Right atrium auricular region (tissue), 2 donors: ENCODE measurements at places on chromosomes 2 and 18. TPM values are rescaled to one million over a fixed set of nuclear protein-coding genes. Genes with fewer than 3 reads are reported as not detected.
A peak's percentile ranks its signal among the peaks of the same experiment; 100 is the strongest.

SERPINB4 gene
- total RNA-seq: not detected

DNA sequence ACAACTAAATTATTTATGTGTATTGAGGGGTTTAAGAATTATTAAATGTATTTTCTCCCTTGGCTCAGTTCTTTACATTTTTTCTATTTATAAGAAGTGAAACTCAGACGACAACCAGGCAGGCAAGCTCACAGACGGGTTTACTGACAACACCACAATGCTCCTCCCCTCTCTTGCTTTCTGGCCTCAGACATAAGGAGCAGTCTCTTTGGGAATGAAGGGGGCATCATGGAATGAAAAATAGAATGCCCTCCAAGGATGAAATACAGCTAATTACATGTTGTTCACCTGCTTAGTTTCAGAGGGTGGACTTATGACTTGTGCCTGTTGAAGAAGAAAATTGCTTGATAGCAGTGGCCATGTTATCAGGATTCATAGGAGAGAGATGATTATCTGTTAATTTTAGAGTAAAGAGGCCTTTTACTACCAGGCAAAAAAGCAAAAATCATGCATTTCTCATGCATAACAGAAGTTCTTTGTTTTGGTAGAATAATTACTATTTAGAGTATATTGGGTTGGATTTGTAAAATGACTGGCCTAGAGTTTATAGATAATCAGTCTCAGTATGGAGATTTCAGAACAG, 172.1 kb upstream of the LRRTM1 start:
- no peak overlapping the region for H3K27ac ChIP-seq
- DNase-seq: no peak
- no peak overlapping the region for H3K4me3 ChIP-seq
- H3K36me3 ChIP-seq: no peaks in the 10 kb centered on the region
- H3K4me1 ChIP-seq: peaks cover 5% of the 10 kb centered on the region

LINC00305 gene
- not detected for total RNA-seq

DNA sequence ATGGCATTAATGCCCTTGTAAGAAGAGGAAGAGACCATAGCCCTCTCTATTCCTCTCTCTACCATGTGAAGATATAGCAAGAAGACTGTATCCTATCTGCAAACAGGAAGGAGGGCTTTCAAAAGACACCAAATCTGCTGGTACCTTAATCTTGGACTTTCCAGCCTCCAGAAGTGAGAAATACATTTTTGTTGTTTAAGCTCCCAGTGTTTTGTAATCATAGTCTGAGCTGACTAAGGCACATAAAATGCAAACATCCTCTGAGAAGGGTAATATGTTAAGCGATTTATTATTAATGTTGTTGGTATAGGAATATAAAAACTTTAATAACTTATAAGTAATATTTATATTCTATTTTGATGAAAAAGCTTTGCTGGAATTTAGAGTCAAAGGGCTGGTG, 559.8 kb downstream of the SUCLG1 start:
- no peak for DNase-seq
- H3K4me1 ChIP-seq: no peaks in the 10 kb centered on the region
- H3K4me3 ChIP-seq: no peak overlapping the region

DNA sequence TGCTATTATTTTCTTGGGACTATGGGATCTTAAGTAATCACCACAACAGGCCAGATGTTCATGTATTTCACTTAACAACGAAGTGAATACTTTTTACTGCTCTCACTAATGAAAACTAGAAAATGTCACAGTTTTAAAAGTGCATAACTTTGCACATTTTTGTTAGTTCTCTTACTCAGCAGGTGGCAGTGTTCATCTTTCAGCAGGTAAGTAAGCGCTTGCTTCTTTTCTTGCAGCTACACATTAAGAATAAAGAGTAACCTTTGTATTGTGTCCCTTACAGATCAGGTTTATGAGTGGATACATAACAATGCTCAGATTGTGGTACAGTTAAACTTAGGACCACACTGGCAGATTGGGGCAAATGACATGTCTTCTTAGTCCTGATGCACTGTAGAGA, 61.0 kb downstream of the DAW1 start:
- no peaks in the 10 kb centered on the region for H3K36me3 ChIP-seq
- H3K27ac ChIP-seq: no peak overlapping the region
- no peaks in the 10 kb centered on the region for H3K27me3 ChIP-seq
- no peaks in the 10 kb centered on the region for H3K4me1 ChIP-seq

- peaks cover 25% of the 10 kb centered on the region for H3K4me1 ChIP-seq
- H3K27me3 ChIP-seq: no peaks in the 10 kb centered on the region
- no peak for DNase-seq
- H3K4me3 ChIP-seq: no peak overlapping the region
Measured at GRCh38 chr18:76391038-76391437, 104.0 kb downstream of the ZNF516 start.

SLC30A3 gene
- 5.7 TPM for total RNA-seq

KRTCAP3 gene
- not detected for total RNA-seq

- no peak overlapping the region for H3K27ac ChIP-seq
- no peaks in the 10 kb centered on the region for H3K4me1 ChIP-seq
- H3K27me3 ChIP-seq: no peaks in the 10 kb centered on the region
- no peak overlapping the region for H3K4me3 ChIP-seq
Measured at GRCh38 chr18:12819322-12819721, 64.7 kb downstream of the PTPN2 start.

B3GNT7 gene
- total RNA-seq: 4.0 TPM

RIT2 gene
- not detected for total RNA-seq

DNA sequence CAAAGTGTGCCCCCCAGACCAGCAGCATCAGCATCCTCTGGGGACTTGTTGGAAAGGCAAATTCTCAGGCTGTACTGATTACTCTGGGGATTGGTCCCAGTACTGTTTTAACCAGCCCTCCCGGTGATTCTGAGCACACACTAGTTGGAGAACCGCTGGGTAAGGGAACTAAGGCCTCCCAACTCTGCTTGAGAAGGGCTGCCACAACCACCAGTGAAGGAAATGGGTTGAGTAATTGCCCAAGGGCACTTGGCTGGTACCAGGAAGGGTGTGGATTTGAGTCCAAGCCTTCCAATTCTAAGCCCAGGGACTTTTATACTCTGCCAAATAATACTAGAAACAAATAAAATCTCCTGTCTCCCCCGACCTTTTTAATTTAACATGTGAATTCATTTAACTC, 219.9 kb downstream of the SETBP1 start:
- no peak overlapping the region for H3K27ac ChIP-seq
- H3K4me3 ChIP-seq: no peak overlapping the region
- no peaks in the 10 kb centered on the region for H3K36me3 ChIP-seq
- H3K27me3 ChIP-seq: no peaks in the 10 kb centered on the region
- DNase-seq: no peak
- no peaks in the 10 kb centered on the region for H3K4me1 ChIP-seq

DNA sequence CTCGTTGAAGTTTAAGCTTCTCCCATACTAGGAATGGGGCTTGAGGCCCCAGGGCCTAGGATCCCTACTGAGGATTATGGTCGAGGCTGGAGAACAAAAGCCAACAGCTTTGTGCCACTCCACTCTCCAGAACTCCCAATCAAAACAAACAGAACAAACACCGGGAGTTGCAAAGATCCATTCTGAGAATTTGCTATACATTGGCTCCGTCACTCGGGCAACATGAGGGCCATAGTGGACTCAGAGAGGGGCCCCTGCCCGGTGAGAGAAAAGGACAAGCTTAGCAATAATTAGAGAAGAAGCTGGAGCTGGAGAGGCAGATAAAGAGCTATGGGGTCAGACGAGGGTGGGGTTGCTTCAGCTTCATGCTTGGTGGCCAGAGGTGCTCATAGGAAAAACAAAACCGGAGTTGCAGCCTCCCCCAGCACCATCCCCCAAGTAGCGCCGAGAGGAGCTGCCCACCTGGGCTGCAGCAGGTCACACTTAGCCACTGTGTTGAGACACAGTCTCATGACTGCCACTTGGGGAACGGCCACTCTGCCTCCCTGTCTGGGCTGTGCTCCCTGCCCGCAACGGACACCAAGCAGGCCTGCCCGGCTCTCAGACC, 142.3 kb upstream of the HAAO start:
- DNase-seq: no peak
- H3K36me3 ChIP-seq: no peaks in the 10 kb centered on the region
- no peaks in the 10 kb centered on the region for H3K27me3 ChIP-seq
- no peak overlapping the region for H3K27ac ChIP-seq
- peaks cover 56% of the 10 kb centered on the region for H3K4me1 ChIP-seq

DNA sequence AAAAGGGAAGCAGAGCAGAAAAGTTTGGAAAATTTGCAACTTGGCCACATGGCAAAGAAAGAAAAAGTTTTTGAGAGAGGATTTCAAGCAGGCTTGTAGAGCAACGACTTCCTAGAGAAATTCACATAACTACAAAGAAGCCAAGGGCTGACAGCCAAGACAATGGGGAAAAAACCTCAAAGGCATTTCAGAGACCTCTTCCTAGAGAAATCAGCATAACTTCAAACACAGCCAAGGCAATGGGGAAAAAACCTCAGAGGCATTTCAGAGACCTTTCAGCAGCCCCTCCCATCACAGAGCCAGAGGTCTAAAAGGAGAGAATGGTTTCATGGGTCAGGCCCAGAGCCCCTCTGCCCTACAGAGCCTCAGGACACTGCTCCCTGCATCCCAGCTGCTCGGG, 7.2 kb downstream of the ADI1 start:
- DNase-seq: peak; percentile 7
- H3K4me1 ChIP-seq: no peaks in the 10 kb centered on the region
- peaks cover 43% of the 10 kb centered on the region for H3K36me3 ChIP-seq
- H3K4me3 ChIP-seq: no peak overlapping the region
- H3K27ac ChIP-seq: no peak overlapping the region

TUBA4B gene
- total RNA-seq: not detected

DNA sequence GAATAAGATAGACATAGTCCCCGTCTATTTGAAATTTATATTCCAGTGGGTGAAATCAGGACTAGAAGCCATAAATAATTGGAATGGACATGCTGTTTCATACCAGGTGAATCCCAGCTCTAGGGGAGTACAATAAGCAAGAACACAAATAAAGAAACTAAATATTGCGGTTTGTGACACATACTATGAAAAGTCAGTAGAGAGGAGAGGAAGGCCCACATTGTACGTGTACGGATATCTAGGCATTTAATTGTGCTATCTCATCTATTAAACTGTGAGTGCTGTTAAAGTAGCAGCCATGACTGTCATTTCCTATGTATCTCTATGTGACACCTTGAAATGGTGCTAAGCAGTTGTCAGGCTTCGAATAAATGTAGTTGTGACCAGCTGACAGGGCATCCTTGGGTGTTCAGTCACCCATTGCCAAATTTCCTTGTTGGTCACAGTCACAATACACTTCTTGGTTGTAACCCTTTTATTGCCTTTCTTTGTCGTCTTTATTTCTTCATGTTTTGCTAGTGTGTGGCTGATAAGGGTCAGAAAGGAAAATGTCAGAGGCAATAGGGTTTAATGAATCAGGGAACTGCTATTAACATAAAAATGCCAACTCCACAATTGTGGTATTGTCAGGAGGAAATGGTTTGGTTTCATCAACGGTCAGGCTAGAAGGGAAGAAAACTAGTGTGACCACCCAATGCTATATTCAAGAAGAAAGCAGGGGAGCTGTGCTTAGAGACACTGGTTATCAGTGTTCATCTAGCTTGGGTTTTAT, 31.5 kb downstream of the CPO start:
- H3K4me3 ChIP-seq: no peak overlapping the region
- no peaks in the 10 kb centered on the region for H3K4me1 ChIP-seq
- H3K27ac ChIP-seq: no peak overlapping the region
- H3K27me3 ChIP-seq: no peaks in the 10 kb centered on the region
- DNase-seq: no peak

- H3K4me1 ChIP-seq: no peaks in the 10 kb centered on the region
- H3K4me3 ChIP-seq: no peak overlapping the region
- no peak overlapping the region for H3K27ac ChIP-seq
- H3K36me3 ChIP-seq: no peaks in the 10 kb centered on the region
- DNase-seq: no peak
- H3K27me3 ChIP-seq: no peaks in the 10 kb centered on the region
Measured at GRCh38 chr18:48422947-48423378, 13.8 kb upstream of the ZBTB7C start.

DNA sequence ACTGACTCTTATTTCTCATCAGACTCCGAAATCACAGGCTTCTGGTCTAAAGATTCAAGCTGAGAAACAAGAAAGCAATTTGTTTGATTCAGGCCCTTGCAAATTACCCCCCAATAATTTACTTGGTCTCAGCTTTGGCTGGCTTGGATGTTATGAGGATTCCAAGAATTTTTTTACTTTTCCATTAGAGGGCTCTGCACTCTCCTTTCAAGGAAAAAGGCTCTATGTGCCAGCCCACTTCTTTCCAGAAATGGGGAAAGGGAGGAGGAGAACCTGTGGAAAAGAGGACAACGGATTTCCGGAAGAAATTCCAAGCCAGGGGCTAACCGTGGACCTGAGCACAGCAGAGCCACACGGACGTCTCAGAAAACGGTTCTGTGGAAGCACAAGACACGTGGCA, 44.4 kb downstream of the BCL11A start:
- no peak for DNase-seq
- no peak overlapping the region for H3K4me3 ChIP-seq
- no peaks in the 10 kb centered on the region for H3K27me3 ChIP-seq
- no peaks in the 10 kb centered on the region for H3K36me3 ChIP-seq

SIGLEC15 gene
- total RNA-seq: not detected

GRCh38 chr2:37224063-37224462, 7.3 kb downstream of the CEBPZ start:
- no peak overlapping the region for H3K27ac ChIP-seq
- peaks cover under 1% of the 10 kb centered on the region for H3K4me1 ChIP-seq
- no peaks in the 10 kb centered on the region for H3K27me3 ChIP-seq
- no peak overlapping the region for H3K4me3 ChIP-seq

AOX1 gene
- total RNA-seq: 12.2 TPM

DNA sequence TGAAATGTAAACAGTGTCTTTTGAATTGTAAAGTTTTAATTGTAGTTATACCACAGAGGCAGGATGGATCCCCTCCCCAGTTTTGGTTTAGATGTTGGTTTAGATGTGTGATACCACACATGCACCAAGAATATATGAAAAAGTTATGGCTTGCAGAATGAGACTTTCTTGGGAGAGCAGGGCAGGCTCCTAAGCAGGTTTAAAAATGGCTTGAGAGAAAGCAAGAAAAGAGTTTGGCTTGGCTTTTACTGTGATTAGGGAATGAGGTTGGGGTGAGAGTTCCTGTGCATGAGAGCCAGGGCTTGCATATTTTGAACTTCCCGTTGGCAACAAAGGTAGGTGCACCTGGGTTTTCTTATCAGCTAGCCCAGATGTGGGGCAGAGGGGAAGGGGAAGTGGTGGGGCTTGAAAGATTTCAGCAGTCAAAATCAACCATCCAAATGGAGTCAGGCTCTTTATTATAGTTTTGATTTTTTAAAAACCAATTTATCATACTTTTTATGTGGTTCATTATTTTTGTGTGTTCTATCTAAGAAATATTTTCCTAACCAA, 246.9 kb downstream of the MTX2 start:
- no peak overlapping the region for H3K27ac ChIP-seq
- H3K4me1 ChIP-seq: no peaks in the 10 kb centered on the region
- H3K27me3 ChIP-seq: no peaks in the 10 kb centered on the region
- no peaks in the 10 kb centered on the region for H3K36me3 ChIP-seq
- no peak for DNase-seq
